Astrocyte of the spinal cord (primary cell): ENCODE measurements at places on chromosomes 3 and 15.
A peak's percentile ranks its signal among the peaks of the same experiment; 100 is the strongest.

DNA sequence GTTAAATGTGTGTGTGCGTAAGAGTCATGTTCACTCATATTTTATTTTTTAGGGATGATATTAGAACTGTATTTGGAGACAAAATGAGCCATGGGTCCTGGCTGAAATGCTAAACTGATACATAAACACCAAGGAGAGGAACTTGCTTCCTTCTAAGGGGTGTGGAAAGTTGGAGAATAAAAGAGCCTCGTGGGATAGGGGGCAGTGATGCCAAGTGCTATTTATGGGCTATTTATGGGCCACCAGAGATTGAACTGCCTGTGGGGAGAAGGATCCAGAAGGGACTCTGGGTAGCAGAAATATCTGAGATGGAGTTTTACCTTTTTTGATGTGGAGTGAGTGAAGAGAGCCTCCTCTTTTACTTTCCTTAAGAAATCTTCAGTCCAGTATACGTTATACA lies 1.8 kb upstream of the ARNT2 start:
- no peak for DNase-seq

- DNase-seq, result no peak
Measured at GRCh38 chr3:150324788-150325187, 83.3 kb upstream of the TSC22D2 start.

DNA sequence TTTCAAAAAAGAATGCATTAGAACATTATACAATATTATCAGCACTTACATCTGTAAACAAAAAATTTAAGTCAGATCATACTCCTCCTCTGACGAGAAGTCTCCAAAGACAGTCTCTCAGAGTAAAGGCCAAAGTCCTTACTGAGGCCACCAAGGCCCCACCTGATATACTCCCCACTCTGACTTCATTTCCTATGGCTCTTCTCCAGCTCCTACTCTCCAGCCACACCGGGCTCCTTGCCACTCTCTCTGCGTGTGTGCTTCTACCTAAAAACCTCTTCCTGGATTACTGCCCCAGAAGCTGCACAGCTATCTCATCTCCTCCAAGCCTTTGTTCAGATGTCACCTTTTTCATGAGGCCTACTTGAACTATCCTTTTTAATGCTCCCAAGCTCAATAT lies 5.0 kb downstream of the DCP1A start:
- DNase-seq, result peak; percentile 24

- peak; percentile 65 for DNase-seq
Measured at GRCh38 chr3:162437480-162437879, 940.9 kb downstream of the OTOL1 start.

GRCh38 chr3:140708815-140709214 lies 31.0 kb downstream of the TRIM42 start:
- DNase-seq, result no peak

GRCh38 chr15:48413304-48413703 lies 82.1 kb downstream of the DUT start:
- DNase-seq, result peak; percentile 45
